IMR-90 (cell line): ENCODE measurements at places on chromosomes 6 and 20.
A peak's percentile ranks its signal among the peaks of the same experiment; 100 is the strongest.

- DNase-seq: no peak
These were observed 74.7 kb upstream of the TNFAIP3 start for GRCh38 chr6:137792160-137793033.

GRCh38 chr6:25789475-25789874 is 34.9 kb downstream of the SLC17A4 start:
- DNase-seq: no peak

- DNase-seq: peak; percentile 70
These were observed 23.4 kb upstream of the PTGIS start for GRCh38 chr20:49591217-49591865.

GRCh38 chr6:148650941-148651505 is 95.8 kb upstream of the UST start:
- DNase-seq: no peak

DNA sequence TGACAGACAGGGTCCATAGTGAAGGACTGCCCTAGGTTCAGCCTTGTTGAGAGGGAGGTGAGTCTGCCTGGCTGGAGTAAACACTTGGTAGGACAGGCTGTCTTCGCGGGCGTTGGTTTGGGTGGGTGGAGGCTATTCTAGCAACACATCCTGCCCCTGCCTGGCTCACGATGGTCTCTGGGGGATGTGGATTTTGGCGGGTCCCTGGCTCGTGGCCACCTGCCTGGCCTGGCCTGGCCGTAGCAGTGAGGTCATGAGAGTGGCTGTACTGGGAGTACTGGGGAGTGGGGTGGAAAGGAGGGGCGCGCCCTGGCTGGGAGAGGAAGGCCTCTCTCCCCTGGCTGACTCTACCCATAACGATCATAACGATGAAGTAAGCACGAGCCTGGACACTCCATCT is 30.2 kb upstream of the MRPS18A start:
- no peak for DNase-seq

- DNase-seq: no peak
These were observed at the start of gene ESR1 for GRCh38 chr6:151807513-151808370. Gene ESR1 (plus strand): TSS chr6:151807682. CDS start chr6:151807913, 231 bp downstream.

GRCh38 chr6:109485266-109485935 is 2.4 kb upstream of the ZBTB24 start:
- DNase-seq: no peak

- DNase-seq: no peak
These were observed 176.1 kb downstream of the CDKAL1 start for GRCh38 chr6:20710341-20710740.

- DNase-seq: no peak
These were observed 882 bp downstream of the CNR1 start for GRCh38 chr6:88165087-88165843.

DNA sequence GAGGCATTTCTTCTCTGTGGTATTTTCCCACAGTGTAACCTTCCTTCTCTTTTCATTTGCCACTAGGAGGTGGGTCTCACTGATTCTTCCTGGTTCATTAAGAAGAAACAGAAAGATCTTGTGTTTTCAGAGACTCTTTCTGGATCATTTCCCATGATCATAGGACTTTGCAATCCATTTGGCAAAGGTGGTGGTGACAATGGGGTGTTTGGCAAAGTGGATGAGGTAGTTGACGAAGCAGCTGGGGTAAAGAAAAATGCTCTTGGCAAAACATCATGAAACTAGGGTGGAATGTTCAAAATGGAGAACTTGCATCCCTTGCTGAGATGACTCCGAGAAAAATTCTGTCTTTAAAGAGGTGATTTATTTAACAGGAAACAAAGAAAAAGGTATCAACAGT is 50.6 kb downstream of the TRAF3IP2 start:
- peak; percentile 43 for DNase-seq

- peak; percentile 19 for DNase-seq
These were observed 119.2 kb downstream of the TINAG start for GRCh38 chr6:54427396-54427937.

GRCh38 chr6:4817551-4817950 is 41.3 kb downstream of the CDYL start:
- DNase-seq: peak; percentile 52

DNA sequence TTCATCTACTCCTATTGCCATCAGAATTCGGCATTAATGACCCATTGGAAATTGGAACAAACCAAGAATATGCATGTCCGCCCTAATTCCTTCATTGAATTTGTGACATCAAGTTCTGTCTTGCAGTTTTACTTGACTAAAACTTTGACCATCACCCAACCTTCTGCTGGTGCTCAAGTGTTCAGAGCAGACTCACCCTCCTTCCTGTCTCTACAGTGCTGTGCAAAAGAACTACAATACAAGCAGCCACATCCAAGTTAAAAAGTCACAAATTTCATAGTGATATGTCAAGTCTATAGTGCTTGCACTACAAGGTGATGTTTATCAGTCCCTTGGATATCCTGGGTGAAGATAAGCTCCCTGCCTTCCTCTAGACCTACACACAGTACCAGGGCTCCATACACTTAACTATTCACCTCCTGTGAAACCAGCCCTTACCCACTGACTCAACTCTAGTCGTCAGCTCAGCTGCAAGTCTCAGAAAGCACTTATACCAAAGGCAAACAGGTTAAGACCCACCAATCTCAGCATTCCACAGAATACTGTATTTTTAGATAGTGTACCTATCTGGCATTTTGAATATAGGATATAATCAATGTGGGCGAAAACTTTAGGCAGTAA is 23.6 kb downstream of the SNX5 start:
- no peak for DNase-seq

DNA sequence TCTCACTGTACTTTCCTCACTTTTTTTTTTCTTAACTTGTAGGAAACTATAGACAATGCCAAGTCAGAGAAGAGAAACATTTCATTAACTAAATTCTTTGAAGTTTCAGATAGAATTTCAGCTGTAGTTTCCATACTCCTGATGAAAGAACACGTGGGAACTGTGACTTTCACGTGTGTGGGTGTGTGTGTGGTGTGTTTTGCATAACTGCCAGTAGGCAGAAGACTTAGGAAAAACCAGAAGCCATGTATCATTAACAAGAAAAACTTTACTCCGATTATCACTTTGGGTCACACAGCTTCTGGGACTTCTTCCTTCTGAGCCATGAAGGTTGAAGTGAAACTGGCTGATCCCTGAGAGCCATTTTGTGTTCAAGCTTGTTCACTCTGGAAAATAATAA is 483.3 kb downstream of the TFAP2B start:
- no peak for DNase-seq

DNA sequence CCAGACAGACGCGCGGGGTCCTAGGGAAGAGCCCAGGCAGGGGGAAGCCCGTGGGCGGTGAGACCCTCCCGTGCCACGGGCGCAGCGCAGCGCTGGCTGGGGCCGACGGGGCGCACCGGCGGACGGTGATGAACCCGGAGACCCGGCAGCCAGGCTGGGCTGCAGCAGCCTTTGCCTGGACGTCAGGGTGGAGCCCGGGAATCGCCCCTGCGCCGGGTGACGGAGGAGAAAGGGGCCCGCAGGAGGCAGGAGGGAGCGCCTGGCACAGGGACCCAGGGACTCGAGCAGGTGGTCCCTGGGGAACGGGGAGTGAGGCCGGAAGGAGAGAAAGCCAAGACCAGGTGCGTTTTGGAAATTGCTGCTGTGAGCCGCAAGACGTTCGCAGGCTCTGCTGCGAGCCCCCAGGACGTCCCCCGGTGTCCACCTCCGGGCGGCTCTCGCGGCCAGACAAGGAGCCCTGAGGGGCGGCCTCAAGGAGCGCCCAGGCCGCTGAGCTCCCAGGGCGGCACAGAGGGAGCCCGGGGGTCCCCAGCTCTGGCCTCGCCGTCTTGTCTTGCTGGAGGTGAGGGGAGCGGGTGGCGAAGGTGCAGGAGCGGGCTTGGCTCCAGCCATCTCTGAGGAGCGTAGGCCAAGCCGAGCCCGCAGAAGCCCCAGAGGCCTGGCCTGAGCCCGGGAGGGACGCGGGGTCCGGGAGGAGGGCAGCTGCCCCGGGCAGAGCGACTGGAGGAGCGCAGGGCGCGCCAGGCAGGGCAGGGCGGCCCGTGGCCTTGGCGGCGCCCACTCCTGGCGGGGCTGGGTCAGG is 191.2 kb upstream of the PDE10A start:
- DNase-seq: no peak

DNA sequence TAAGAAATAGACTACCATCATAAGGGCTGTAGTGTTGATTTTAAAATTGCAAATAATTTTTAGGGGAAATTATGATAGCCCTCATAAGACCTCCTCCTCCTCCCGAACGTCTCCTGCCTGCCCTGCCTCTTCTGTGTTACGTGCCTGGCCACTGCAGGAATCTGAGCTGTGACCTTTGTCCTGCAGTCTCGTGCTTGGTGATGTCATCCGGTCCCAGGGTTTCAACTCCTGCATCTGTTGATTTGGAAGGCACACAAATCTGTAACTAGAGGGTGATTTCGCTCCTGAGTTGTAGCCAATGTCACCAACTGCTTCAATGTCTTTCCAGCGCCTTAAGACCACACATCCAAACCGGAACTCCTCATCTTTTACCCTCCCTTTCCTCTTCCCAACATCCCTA is 163.2 kb downstream of the AIG1 start:
- no peak for DNase-seq

- DNase-seq: peak; percentile 50
These were observed 79.6 kb downstream of the IPCEF1 start for GRCh38 chr6:154276810-154277628.

- peak; percentile 38 for DNase-seq
These were observed 43.5 kb downstream of the ZFAND3 start for GRCh38 chr6:37862992-37863391.

DNA sequence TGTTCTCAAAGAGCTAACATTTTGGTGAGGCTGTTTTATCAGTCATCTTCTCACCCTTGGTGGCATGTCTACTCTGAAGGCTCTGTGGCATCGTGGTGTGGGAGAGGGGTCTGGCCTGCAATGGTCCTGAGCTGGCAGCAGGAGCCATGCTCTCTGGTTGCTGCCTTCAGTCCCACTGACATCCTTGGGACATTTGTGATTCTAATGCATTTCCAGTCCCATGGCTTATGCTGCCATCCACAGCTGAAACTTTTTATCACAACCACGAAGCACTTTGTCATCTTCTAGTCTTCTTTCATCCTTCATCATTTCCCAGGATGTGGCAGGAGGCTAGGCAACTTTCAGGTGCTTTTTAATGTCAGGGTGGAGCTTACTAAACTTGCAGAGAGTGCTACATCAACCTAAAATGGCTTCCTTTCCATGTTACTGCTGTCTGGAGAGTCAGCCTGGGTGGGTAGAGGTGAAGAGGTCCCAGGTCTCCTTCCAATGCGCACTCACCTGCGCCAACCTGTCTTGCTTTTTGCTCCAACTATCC is 77.1 kb downstream of the GPR63 start:
- DNase-seq: no peak

GRCh38 chr6:48881551-48881950 is 581.5 kb downstream of the MMUT start:
- no peak for DNase-seq

- DNase-seq: no peak
These were observed 706 bp downstream of the DDO start for GRCh38 chr6:110414669-110415068.

DNA sequence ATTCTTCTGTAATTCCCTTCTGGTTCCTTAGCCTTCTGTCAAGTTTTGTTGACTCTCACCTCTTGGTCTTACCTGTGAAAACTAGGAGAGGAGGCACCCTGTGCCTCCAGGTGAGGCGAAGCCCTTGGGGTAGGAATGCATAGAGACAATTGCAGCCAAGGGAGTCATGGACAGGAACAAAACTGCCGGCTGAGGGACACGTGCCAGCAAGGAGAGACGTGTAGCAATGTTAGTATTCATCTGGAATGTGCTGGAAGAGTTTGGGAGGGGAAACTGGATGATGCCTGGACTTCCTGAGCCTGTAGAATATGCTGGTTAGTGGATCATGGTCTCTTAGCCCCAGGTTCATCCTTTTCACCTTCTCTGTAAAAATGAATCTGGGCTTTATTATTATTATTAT is 3.9 kb upstream of the TIAM2 start:
- DNase-seq: no peak

- DNase-seq: no peak
These were observed 116.6 kb downstream of the TSHZ2 start for GRCh38 chr20:53088786-53089185.

DNA sequence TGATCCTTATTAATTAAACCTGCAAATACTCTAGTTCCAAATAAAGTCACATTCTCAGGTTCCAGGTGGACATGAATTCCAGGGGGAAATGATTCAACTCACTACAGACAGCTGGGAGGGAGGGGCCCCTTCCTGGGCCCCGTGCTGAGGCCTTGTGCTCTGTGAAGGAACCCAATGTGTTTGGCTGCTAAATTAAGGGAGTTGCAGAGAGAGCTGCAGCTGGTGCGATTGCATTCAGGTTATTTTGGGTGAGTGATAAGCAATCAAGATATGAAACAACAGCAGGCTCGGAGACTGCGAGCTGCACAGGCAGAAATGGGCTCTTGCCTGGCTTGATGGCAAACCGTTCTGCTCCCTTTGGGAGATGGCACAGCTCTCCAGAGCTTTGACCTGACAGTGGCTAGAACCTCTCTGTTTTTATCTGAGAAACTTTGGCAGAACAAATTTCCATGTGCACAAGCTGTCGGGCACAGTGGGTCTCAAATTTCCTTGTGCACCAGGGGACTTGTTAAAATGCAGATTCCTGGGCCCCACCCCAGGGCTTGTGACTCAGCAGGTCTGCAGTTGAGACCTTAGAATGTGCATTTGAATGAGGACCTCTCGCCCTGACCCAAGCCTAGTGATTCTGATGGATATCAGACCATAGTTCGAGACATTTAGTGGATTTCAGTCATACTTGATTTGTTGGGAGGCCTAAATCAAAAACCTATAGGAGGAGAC is 9.8 kb downstream of the MAPK13 start:
- no peak for DNase-seq

GRCh38 chr6:44004136-44004535 is 123.1 kb downstream of the MRPL14 start:
- DNase-seq: no peak

GRCh38 chr6:46201702-46202101 is 30.9 kb upstream of the ENPP5 start:
- DNase-seq: no peak
